Activated CD8-positive, alpha-beta memory T cell treated with anti-CD3 and anti-CD28 coated beads for 1 hour (primary cell): ENCODE measurements at places on chromosomes 6 and 20.

GRCh38 chr6:15513801-15514711 lies 148.8 kb downstream of the DTNBP1 start:
- DNase-seq = no peak

GRCh38 chr6:126824226-126824625 lies 294.2 kb upstream of the RSPO3 start:
- DNase-seq = no peak

GRCh38 chr6:19602434-19603013 lies 234.6 kb upstream of the ID4 start:
- DNase-seq = no peak

DNA sequence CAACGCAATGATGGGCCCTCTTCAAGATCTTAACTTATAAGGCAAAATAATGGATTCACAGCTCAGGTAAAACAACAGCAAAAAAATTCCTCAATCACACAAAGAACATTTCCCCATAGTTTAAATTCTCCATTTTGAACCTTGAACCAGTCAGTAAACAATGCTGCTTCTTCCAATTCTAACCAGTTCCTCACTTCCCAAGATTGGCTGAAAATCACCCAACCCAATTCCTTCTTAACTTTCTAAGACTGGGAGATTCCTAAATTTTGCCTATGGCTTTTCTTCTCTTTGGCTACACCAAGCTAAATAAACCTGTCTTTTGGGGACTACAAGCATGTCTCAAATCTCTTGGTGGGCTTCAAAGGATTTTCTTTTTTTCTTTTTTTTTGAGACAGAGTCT lies 3.1 kb upstream of the ZNF451 start:
- DNase-seq = no peak

DNA sequence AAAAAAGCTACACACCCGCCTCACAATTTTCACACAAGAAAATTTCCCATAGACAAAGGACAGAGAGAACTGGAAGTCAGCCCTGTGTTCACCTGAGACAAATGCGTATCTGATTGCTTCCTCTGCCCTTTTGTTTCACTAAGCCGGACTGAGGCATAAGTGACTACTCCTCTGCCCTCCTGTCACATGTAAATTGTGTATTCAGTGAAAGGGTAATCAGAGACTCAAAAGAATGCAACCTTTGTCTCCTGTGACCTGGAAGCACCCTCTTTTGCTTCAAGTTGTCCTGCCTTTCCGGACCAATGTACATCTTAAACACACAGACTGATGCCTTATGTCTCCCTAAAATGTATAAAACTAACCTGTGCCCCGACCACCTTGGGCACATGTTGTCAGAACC lies 483.8 kb upstream of the EYS start:
- DNase-seq = no peak

DNA sequence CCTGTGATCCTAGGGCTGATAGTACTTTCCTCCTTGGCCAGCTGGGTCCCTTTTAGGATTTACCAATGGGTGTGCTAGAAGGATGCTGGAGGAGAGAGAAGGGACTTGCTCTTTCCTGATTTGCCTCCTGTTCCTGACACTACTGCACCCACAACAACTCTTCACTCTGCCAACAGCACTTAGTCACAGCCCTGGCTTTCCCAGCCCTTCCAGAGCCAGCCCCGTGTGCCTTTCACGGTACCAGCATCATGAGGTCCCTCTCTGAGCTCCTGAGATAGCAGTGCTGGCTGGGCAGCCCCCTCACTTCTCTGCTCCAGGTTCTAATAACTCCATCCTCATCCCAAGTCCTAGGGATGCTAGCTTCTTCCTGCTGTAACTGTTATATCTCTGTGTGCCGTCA lies 80.9 kb downstream of the DNAH8 start:
- no peak for DNase-seq

- DNase-seq = no peak
Measured at GRCh38 chr6:56076033-56076432, 171.3 kb downstream of the COL21A1 start.

DNA sequence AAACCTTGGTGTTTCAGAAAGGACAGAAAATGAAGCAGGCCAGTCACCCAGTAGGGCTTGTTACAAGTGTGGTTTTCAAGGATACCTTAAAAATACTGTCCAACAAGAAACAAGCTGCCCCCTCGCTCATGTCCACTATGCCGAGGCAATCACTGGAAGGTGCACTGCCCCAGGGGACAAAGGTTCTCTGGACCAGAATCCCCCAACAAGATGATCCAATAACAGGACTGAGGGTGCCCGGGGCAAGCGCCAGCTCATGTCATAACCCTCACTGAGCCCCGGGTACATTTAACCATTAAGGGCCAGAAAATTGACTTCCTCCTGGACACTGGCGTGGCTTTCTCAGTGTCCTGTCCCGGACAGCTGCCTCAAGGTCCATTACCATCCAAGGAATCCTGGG lies 6.6 kb upstream of the NT5DC1 start:
- no peak for DNase-seq
